ENCODE measurements at places on chromosomes 11 and 22.
A peak's percentile ranks its signal among the peaks of the same experiment; 100 is the strongest.

GRCh38 chr11:47348859-47349258, 3.6 kb downstream of the MYBPC3 start:
- no peak for DNase-seq

- DNase-seq: peak; percentile 78
Observed at GRCh38 chr11:66068154-66068821, 1.8 kb upstream of the PACS1 start.

- DNase-seq: no peak
Observed at GRCh38 chr22:37507731-37508130, 11.5 kb downstream of the CARD10 start.

GRCh38 chr11:86687185-86687778, 14.9 kb upstream of the ME3 start:
- no peak for DNase-seq

GRCh38 chr11:111735262-111736116, 30.7 kb downstream of the PPP2R1B start:
- DNase-seq: no peak

DNA sequence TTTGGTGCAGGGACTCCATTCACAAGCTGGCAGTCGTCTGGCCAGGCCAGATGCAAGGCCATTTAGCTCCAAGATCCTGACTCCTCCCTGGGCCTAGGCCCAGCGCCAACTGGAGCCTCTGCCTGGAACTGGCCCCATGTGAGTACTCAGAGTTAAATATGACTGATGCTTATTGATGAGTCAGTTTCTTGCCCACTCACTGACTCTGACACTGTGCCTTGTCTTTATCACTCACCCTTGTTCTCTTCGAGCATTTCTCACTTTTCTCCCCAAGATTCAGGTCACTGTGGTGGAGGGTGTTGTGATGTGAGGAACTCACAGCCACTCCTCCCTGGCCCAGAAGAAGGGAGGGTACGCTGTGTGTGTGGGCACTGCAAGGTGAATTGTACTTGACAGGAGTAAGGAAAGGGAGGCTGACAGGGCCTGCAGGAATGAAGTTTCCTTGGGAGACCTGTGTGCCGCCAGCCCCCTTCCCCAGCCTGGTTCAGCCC, 23.2 kb upstream of the ST3GAL4 start:
- DNase-seq: no peak

DNA sequence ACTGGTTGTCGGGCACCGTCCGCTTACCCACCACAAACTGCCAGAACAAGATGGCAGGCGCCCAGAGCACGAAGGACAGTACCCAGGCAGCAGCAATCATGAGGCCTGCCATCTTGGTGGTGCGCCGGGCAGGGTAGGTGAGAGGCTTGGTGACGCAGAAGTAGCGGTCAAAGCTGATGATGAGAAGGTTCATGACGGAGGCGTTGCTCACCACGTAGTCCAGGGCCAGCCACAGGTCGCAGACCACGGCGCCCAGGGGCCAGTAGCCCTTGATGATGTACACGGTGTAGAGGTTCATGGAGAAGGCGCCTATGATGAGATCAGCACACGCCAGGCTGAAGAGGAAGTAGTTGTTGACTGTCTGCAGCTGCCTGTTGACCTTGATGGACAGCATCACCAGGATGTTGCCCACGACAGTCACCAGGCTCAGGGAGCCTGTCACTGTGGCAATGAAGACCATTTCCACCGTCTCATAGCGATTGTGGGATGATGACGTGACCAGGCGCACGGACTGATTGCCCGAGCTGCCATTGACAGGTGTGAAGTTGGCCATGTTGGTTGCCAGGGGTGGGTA, 4.6 kb downstream of the MDK start:
- DNase-seq: no peak

GRCh38 chr11:75261902-75262361, 21.4 kb downstream of the TPBGL start:
- DNase-seq: no peak
